ENCODE measurements at places on chromosomes 5 and 9.

DNA sequence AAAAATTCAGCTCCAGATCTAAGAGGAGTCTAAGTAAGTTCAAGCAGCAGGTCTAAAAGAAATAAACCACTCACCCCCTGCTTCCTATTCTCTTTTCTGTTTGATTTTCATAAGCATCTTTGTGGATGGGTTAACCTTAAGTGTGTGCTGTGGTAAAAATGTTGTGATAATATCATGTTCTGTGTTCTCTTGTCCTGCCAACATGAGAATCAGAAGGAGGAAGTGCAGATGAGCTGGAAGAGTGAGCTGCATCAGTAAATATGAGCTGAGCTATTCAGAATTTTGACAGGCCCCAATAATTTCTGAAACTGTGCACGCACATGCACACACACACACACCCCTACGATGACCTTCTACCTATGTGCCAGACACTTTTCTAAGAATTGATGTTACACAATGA lies 186.5 kb upstream of the ANKRD55 start:
- no peaks in the 10 kb centered on the region for H3K4me1 ChIP-seq
- H3K36me3 ChIP-seq, result no peaks in the 10 kb centered on the region
- H3K27ac ChIP-seq, result no peak overlapping the region
- no peak overlapping the region for H3K4me3 ChIP-seq
- no peak for DNase-seq

DNA sequence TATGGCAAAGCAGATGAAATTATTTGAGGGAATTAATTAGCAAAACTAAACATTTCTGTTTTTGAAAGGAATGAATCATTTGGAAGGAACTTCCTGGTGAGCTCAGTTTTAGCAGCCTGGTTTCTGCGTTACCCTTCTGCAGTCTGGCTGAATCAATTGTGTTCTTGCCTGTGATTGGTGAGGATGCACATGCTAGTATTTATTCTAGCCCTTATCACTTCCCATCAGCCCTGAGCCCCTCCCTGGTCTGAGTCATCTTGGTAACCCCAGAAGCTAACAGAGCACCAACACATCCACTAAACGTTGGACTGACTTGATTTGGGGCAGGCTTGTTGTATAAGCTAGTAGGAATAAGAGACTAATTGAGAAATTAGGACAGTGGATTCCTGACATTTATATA lies 6.6 kb downstream of the TJP2 start:
- peak overlapping the region; percentile 22 for H3K27ac ChIP-seq
- H3K4me3 ChIP-seq, result no peak overlapping the region
- DNase-seq, result peak; percentile 22
- H3K27me3 ChIP-seq, result no peaks in the 10 kb centered on the region

DNA sequence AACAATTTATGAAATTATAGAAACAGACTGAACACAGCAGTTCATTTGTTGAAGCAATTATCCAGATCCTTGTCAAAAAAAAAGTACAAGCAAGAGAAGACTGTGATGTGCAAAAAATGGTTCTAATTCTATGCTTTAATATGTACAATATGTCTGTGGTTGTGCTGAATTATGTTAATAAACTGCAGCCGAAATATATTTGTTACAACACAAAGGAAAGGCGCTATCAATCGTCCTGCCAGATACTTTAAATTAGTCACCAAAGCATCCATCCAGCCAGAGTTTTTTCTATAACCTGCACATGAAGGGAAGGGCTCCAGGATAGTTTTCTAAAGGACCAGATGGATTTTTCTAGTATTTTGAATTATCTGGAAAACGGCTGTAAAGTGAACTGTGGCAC lies 259.5 kb downstream of the BNC2 start:
- DNase-seq, result no peak
- no peak overlapping the region for H3K4me3 ChIP-seq
- no peaks in the 10 kb centered on the region for H3K36me3 ChIP-seq
- no peaks in the 10 kb centered on the region for H3K4me1 ChIP-seq
- no peak overlapping the region for H3K27ac ChIP-seq
- no peaks in the 10 kb centered on the region for H3K27me3 ChIP-seq

DNA sequence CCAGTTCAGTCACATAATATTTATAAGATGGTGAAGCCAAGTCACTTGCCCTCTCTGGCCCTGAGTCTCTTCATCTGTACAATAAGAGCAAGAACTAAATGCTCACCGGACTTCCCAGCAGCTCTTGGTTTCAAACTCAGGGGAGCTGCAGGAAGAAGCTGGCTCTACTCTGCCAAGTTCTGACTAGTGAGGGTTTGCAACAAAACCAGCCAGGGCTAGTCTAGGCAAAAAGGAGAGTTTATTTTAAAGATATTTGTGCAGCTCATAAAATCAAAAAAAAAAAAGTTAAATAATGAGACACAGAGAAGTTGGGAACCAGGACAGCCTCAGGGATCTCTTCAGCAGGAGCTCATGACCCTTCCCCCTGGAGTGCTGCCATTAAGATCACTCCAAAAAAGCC lies 107.3 kb downstream of the DOCK2 start:
- no peak overlapping the region for H3K27ac ChIP-seq
- H3K4me1 ChIP-seq, result no peaks in the 10 kb centered on the region
- no peaks in the 10 kb centered on the region for H3K27me3 ChIP-seq
- H3K4me3 ChIP-seq, result no peak overlapping the region
- no peaks in the 10 kb centered on the region for H3K36me3 ChIP-seq
- no peak for DNase-seq

- H3K4me3 ChIP-seq, result no peak overlapping the region
- no peak overlapping the region for H3K27ac ChIP-seq
- H3K27me3 ChIP-seq, result no peaks in the 10 kb centered on the region
- no peaks in the 10 kb centered on the region for H3K36me3 ChIP-seq
Measured at GRCh38 chr9:136489731-136490130, 6.9 kb upstream of the SEC16A start.

- no peaks in the 10 kb centered on the region for H3K36me3 ChIP-seq
- peak; percentile 66 for DNase-seq
- H3K4me1 ChIP-seq, result no peaks in the 10 kb centered on the region
- H3K27me3 ChIP-seq, result no peaks in the 10 kb centered on the region
- peak overlapping the region; percentile 41 for H3K27ac ChIP-seq
Measured at GRCh38 chr9:127763918-127764384, 14.5 kb downstream of the SH2D3C start.

GRCh38 chr9:108996643-108997042 lies 16.7 kb downstream of the CTNNAL1 start:
- no peak overlapping the region for H3K27ac ChIP-seq
- DNase-seq, result no peak
- no peak overlapping the region for H3K4me3 ChIP-seq
- no peaks in the 10 kb centered on the region for H3K36me3 ChIP-seq
- no peaks in the 10 kb centered on the region for H3K27me3 ChIP-seq

Measured in transverse colon (tissue), 4 donors.